Endothelial cell (in vitro differentiated cells): ENCODE measurements at places on chromosomes 1 and 21. TPM values are rescaled to one million over a fixed set of nuclear protein-coding genes. Genes with fewer than 3 reads are reported as not detected.

DNA sequence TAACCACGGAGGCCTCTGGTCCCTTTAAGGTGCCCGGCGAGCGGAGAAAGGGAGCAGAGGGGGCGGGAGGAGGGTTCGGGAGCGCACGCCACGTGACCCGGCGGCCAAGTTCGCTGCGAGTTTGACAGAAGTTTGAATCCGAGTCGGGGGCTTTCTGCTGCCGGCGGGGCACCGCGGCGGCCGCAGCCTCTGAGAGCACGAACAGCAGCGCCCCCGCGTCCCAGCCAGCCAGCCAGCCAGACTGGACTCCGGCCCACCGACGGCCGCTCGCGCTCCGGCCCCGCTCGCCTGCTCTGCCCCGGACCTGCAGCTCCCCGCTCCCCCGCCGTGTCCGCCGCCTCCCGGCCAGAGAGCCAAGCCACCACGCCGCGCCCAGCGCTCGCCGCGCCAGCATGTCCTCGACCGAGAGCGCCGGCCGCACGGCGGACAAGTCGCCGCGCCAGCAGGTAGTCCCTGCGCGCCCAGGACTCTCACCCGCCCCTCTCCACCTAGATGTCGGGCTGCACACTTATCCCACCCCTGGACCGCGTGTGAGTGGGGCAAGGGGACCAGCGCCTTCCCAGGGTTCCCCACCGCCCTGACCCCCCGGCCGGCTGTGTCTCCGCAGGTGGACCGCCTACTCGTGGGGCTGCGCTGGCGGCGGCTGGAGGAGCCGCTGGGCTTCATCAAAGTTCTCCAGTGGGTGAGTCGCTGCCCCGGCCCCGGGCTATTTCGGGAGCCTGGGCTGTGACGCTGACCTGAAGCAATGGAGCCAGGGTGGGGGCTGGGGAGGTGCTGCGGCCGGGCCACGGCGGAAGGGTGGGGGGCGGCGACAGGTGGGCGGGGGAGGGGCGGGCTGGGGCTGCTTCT lies at the start of gene SYPL2:
Gene SYPL2, plus strand, starts transcription at position 95 of the 849 bp plus-strand sequence. Its CDS starts 298 bp downstream, at position 393.
- peak; percentile 35 for DNase-seq

Gene ARHGAP30
- 0.23 TPM for total RNA-seq

GRCh38 chr1:102751111-102751510 lies 357.2 kb downstream of the COL11A1 start:
- DNase-seq = no peak

DNA sequence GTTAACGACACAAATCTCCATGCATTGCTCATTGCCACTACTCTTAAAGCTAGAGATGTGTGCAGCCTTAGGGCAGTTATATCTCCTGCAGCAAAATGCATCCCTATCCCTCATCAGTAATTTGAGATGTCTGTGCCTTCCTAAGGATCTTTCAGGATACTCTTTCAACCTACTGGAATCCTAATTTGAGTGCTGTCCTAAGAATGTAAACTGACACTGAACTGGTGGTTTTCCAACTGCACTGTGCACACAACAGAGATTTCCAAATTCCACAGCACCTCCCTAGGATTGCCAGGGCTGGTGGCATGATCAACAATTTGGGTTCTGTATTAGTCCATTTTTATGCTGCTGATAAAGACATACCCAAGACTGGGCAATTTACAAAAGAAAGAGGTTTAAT lies 193.9 kb downstream of the LTN1 start:
- DNase-seq = no peak

Gene CNR2
- total RNA-seq = not detected

- no peak for DNase-seq
Measured at GRCh38 chr1:5622412-5622811, 369.8 kb downstream of the NPHP4 start.

GRCh38 chr1:183612407-183612806 lies 22.1 kb upstream of the NCF2 start:
- DNase-seq = no peak

Gene KRTAP10-11
- not detected for total RNA-seq

Gene OPTC
- total RNA-seq = 0.36 TPM

Gene LRRN2
- 71.1 TPM for total RNA-seq

GRCh38 chr1:30550365-30551220 lies 172.8 kb downstream of the MATN1 start:
- DNase-seq = no peak

Gene QSOX1
- total RNA-seq = 199 TPM

- peak; percentile 53 for DNase-seq
Measured at GRCh38 chr1:118979754-118980575, 8.2 kb downstream of the TBX15 start.

DNA sequence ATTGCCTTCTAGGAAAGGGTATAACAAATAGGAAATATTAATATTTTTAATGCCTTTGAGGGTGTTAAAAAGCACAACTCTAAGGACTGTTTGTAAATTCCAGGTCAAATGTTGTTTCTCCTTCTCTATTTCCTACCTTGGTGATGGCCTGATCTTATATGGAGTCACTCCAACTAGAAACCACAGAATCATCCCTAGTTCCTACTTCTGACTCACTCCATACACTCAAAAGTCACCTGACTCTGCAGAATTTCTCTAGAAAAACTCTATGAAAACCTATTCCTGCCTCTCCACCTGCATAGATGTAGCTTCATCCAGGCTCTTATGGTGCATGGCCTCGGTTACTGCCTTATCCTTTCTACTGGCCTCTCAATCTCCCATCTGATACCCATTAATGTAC lies 14.5 kb downstream of the RGS4 start:
- DNase-seq = no peak

Gene SERPINC1
- total RNA-seq = not detected

DNA sequence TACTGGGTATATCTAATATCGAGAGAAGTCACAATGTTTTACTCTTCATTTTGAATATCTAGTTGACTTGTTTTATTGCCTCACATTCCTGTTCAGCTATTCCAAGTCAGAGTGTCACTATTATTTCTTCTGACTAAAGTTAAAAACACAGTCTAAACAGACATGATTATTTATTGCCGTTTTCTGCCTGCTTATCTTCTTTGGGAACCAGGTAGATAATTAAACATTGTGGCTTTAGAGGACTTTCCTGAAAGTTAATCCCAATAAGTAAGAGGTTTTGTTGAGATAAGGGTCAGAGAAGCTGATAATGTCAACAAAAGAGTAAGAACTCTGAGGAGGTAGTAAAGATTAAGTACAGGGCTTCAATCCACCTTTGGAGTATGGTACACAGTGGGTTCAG lies 53.8 kb downstream of the PCNX2 start:
- no peak for DNase-seq

GRCh38 chr1:35642471-35642955 lies 1.2 kb upstream of the PSMB2 start:
- no peak for DNase-seq

GRCh38 chr1:152461544-152461943 lies 47.5 kb upstream of the CRNN start:
- peak; percentile 68 for DNase-seq
